ENCODE measurements at places on chromosomes 6 and 20.

DNA sequence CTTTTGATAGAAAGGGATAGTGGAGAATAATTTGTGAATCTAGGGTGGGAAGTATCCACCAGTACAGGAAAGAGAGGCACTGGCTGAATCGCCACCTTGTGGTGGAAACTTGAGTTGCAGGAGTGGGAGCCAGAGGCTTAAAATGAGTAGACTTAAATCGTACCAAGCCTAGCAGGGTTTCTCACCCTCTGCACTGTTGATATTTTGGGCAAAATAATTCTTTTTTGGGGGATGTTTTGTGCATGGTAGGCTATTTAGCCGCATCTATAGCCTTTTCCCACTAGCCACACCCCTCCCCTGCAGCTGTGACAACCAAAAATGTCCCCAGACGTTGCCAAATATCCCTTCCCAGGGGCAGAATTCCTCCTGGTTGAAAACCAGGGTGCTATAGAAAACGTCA lies 119.1 kb downstream of the DHX35 start:
- peak; percentile 82 for DNase-seq

- no peak for DNase-seq
Measured at GRCh38 chr20:62523473-62524203, 47.8 kb upstream of the GATA5 start.

DNA sequence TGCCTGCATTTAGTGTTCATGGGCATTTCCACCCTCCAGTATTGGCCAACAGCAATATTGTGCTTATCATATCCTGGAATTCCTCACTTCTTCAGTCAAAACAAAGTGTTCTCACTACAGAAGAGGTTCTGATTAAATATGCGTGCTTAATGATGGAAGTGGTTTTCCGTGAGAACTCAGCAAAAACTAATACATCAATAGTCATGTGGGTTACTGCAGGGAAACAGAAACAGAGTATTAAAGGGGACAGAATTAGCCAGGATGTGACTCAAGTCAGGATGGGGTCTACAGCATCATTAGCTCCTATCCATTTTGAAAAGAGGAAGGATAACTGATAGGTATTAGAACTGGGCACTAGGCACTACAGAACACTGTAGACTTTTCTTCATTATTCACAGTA lies 384.6 kb downstream of the CDKAL1 start:
- no peak for DNase-seq

GRCh38 chr6:296151-297122 lies 4.2 kb downstream of the DUSP22 start:
- DNase-seq, result no peak

DNA sequence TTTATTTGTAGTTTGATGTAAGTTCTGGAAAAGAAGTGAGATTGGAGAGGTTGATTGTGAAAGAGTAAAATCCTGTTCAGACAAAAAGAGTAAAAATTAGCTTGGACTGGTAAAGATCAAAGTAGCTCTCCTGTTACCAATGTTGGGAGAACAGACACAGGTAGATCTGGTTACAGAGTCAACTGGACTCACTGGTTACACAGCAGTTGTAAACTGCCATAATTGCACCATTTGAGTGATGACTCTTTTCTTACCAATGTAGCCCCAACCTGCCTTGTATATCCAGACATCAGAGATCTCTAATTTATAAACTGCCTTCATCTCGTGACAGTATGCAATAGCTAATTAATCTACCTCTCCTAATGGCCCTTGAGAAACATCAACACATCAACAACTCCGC lies 165.6 kb upstream of the PRSS16 start:
- no peak for DNase-seq

DNA sequence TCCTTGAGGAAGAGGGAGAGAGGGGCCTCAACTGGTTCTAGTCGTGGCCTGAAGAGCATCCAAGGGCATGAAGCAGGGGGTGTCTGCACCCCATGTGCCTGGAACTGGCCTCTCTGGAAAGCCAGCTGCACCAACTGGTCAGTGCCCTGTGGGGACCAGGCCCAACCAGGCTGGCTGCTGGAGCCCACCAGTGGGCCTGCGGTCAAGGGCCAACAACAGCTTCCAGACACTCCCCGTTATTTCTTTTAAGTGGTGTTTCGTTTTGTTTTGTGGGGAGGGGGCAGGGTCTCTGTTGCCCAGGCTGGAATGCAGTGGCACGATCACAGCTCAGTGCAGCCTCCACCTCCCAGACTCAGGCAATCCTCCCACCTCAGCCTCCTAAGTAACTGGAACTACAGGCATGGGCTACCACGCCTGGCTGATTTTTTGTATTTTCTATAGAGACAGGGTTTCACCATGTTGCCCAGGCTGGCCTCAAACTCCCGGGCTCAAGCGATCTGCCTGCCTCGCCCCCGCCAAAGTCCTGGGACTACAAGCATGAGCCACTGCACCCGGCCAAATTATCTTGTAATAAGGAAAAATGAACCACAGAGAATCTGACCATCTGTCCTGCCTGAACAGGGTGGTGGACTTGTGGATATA lies 11.9 kb upstream of the C20orf144 start:
- no peak for DNase-seq

- DNase-seq, result peak; percentile 5
Measured at GRCh38 chr6:32432050-32432450, 7.6 kb upstream of the HLA-DRA start.

DNA sequence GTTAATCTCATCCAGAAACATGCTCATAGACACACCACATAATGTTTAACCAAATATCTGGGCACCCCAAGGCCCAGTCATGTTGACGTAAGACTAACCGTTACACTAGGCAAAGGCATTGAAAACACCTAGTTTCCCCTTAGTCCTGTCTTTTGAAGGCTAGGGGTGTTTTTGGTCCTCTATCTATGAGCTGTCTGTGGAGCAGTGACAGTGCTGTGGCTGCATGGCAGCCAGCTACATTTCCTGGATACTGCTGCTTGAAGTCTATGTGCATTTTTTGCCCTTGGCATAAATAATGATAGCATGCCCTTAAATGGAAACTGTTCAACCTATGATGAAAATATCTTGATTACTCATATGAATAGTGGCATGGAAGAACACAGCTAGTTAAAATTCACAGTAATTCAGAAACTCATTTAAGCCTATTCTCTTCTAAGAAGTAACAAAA lies 18.6 kb downstream of the FARS2 start:
- no peak for DNase-seq

DNA sequence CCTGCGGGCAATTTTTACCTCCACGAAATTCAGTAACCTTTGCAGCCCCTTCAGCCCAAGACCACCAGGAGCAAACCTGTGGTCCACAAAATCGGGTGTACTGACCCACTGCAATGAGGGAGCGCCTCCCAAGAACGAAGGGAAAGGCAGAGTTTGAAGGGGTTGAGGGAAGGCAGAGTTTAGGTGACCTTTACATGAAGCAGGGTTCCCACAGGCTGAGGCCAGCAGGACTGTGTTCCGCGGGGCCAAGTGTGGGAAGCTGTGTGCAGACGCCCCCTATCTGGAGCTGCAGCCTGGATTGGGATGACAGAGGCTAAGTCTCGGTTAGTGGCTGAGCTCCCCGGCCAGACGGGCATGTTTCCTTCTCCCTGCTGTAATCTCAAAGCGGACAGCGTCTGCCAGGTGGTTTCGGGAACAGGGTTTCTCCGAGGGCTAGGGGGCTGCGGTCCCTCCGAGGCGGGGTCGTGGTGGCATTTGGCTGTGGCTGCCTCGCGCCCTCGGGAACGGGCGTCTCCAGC lies 826 bp upstream of the PYGB start:
- peak; percentile 26 for DNase-seq

- DNase-seq, result no peak
Measured at GRCh38 chr6:11291582-11291981, 59.1 kb upstream of the NEDD9 start.

All from NCI-H1694 (cell line).